Fibroblast of upper back skin (primary cell): ENCODE measurements at places on chromosomes 2 and 18.

DNA sequence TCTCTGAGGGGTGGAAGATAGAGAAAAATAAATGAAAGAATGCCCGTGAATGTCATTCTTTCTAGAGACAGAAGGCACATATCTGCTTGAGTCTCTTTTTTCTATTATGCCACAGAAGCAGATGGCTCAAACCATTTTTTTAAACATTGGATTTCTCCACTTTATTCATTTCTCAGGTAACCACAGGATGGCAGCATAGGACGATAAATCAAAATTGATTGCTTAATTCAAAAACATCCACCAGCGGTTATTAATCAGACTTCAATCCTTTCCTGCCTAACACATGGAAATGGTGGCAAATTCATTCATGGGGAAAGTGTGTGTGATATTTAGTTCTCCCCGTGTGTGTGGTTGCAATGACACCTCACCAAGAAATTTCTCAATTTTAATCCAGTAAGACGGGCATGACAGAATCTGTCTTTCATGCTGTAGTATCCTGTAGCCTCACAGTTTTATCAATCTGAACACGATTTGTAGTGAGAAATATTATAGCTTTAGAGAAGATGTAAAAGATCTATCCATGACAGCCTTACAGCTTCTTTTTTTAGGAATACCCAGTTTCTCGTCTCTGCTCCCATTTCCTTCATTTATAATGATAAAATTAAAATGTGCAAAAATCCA lies 72.2 kb downstream of the DSC3 start:
- peak; percentile 21 for DNase-seq

DNA sequence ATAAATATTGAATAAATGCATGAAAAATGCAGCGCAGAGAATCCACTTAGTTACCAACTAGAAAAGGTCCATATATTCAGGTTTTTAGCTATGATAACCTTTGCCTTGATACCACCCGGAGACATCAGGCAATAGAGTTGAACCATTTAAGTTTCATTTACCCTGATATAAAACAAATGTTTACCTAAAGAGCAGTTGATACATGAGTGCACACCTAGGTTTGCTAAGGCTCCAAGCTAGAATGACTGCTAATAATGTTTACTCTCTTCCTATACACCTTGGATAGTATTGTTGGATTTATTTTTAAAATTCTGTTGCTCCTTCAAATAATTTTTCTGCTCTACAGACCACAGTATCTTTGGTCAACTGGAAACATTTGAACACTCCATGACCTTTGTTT lies 1463.6 kb downstream of the LRP1B start:
- no peak for DNase-seq

GRCh38 chr2:11387100-11387390 lies 42.6 kb upstream of the ROCK2 start:
- DNase-seq: peak; percentile 77

- DNase-seq: no peak
Measured at GRCh38 chr18:60099709-60100108, 199.9 kb downstream of the PMAIP1 start.
